Body of pancreas (tissue), 4 donors: ENCODE measurements at places on chromosomes 3 and 15. TPM values are rescaled to one million over a fixed set of nuclear protein-coding genes. Genes with fewer than 3 reads are reported as not detected.
A peak's percentile ranks its signal among the peaks of the same experiment; 100 is the strongest.

- H3K27ac ChIP-seq = no peak overlapping the region
- H3K36me3 ChIP-seq = no peaks in the 10 kb centered on the region
- H3K4me3 ChIP-seq = no peak overlapping the region
- no peaks in the 10 kb centered on the region for H3K4me1 ChIP-seq
These were observed 183.7 kb upstream of the LRRN1 start for GRCh38 chr3:3615533-3615932.

DNA sequence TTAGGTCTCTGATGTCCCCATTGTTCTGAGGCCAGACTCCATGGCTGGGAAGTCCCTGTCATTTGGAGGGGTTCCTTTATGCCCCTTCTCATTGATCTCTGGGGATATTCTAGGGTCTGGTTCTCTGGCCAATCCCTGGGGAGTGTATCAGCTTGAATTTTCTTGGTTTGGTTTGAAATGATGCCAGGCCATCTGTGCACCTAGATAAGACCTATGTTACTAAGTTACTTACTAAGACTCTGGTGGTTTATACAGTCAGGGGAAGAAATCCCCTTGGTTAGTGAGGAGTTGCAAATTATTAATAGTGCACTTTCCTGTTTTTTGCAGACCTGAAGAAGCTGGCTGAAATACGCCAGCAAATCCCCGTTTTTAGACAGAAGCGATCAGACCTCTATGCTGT, 20.3 kb downstream of the NIT2 start:
- DNase-seq = no peak
- H3K4me3 ChIP-seq = no peak overlapping the region
- no peak overlapping the region for H3K27ac ChIP-seq
- H3K36me3 ChIP-seq = no peaks in the 10 kb centered on the region
- peaks cover 7% of the 10 kb centered on the region for H3K4me1 ChIP-seq

DNA sequence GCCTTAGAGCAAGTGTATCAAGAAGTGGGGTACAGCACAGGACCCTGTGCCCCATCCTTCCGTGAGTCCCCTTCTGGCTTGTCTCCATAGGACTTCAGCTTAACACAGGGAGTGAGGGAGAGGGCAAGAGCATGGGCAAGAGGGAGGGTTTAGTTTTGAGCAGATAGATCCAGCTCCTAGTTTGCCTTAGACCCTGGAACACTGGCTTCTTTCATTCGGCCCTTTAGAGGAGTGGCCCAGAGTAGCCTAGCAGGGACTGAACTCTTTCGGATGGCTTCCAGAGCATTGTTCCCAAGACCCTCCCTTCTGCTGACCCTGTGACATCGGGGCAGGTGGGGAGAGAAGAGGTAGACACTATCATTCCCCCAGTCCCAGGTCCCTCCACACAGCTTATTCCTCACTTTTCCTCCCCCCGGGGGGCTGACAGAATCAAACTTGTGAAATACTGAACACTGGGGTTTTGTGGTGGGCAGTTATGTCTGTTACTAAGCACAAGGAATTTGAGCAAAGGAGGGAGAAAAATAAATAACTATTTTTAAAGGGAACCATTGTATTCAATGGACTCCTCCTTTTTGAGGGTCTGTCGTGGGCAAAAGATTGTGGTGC, 289.6 kb upstream of the C2CD4B start:
- no peaks in the 10 kb centered on the region for H3K36me3 ChIP-seq
- no peaks in the 10 kb centered on the region for H3K4me1 ChIP-seq
- no peak for DNase-seq
- no peak overlapping the region for H3K4me3 ChIP-seq
- no peak overlapping the region for H3K27ac ChIP-seq

GRCh38 chr15:63086947-63087346, 34.7 kb upstream of the LACTB start:
- no peaks in the 10 kb centered on the region for H3K27me3 ChIP-seq
- H3K4me1 ChIP-seq = peaks cover 7% of the 10 kb centered on the region
- no peak overlapping the region for H3K4me3 ChIP-seq
- no peak for DNase-seq
- no peaks in the 10 kb centered on the region for H3K36me3 ChIP-seq

- H3K4me3 ChIP-seq = no peak overlapping the region
- H3K27me3 ChIP-seq = no peaks in the 10 kb centered on the region
- no peak overlapping the region for H3K27ac ChIP-seq
- peaks cover 6% of the 10 kb centered on the region for H3K36me3 ChIP-seq
- H3K4me1 ChIP-seq = no peaks in the 10 kb centered on the region
These were observed 73.4 kb downstream of the NUP210 start for GRCh38 chr3:13346481-13347389.

DNA sequence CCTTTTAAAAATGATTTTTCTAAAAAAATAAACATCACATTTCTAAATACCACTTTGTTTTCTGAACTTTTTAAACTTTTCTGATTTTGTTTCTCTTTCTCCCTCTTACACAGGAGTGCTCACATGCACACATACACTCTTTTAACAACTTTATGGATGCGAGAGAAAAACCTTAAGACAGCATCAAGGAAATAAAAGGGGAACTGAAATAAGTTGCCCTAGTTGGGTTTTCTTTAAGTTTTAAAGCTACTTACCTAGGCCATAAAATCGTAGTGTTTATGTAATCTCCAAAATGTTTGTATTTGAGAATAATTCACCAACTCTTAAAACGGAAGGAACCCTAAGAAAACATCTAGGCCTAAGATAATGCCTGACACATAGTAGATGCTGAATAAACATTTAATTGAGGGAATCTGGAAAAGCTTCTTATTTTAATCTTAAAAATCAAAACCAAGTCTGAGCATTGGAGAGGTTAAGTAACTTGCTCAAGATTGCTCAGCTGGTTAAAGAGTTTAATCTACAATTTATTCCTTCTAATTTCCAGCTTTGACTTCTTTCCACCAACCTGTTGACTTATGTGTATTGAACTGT, 1.2 kb upstream of the BBX start:
- H3K4me3 ChIP-seq = no peak overlapping the region
- no peak overlapping the region for H3K27ac ChIP-seq
- H3K4me1 ChIP-seq = peaks cover 11% of the 10 kb centered on the region
- H3K27me3 ChIP-seq = no peaks in the 10 kb centered on the region
- H3K36me3 ChIP-seq = no peaks in the 10 kb centered on the region

DNA sequence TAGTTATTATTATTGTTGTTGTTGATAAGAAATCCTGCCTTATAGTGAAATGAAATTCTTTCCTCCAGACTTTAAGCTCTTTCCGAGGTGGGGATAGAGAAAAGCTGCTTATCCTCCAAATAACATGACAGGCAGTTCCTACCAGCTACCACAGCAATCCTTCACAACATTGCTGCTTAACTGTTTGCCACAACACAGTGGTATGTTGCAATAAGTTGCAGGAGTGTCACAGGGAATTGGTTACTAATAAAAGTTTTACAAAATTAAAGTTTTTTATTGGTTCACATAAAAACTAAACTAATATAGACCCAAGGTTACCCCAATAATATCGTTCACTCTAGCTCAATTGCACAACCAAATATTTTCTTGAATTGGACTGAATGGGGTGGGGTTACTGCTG, 57.4 kb upstream of the ICE2 start:
- no peak overlapping the region for H3K27ac ChIP-seq
- H3K27me3 ChIP-seq = no peaks in the 10 kb centered on the region
- H3K36me3 ChIP-seq = no peaks in the 10 kb centered on the region
- H3K4me3 ChIP-seq = no peak overlapping the region
- DNase-seq = no peak
- H3K4me1 ChIP-seq = peaks cover 14% of the 10 kb centered on the region

GRCh38 chr15:67884514-67885174, 44.8 kb upstream of the RNU6-1 start:
- peaks cover 14% of the 10 kb centered on the region for H3K4me1 ChIP-seq
- peak overlapping the region; percentile 75 for H3K27ac ChIP-seq
- H3K27me3 ChIP-seq = no peaks in the 10 kb centered on the region
- H3K4me3 ChIP-seq = peak overlapping the region; percentile 13
- H3K36me3 ChIP-seq = no peaks in the 10 kb centered on the region

DNA sequence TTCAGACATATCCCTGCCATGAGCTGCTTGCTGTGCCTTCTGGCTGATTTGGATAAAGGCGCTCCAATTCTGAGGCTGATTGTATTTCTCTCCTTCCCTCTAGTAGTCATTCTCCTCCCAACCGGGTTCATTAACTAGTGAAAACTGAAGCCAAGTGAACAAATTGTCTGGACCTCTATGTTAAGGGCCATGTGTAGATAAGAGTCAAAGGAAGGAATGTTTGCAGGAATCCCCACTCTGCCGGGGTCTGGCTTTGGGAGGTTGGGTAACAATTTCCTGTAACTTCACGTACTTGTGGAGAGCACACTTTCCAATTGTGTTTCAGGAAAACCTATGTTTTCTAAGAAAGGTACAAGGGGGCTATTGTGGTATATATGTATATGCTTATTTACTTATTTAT, 38.2 kb upstream of the SUCLG2 start:
- DNase-seq = no peak
- H3K27me3 ChIP-seq = no peaks in the 10 kb centered on the region
- no peaks in the 10 kb centered on the region for H3K36me3 ChIP-seq
- no peaks in the 10 kb centered on the region for H3K4me1 ChIP-seq

DNA sequence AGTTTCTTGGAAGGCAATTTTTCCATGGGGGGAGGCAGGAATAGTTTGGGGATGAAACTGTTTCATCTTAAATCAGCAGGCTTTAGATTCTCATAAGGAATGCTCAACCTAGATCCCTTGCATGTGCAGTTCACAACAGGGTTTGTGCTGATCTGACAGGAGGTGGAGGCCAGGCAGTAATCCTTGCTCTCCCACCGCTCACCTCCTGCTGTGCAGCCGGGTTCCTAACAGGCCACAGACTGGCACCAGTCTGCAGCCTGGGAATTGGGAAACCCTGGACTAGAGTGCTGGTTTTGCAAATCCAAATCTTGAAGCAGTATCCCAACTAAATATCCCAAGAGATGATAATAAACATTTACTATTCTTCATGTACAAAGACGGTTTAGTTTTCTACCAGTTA, 256.3 kb upstream of the TMCO5A start:
- no peaks in the 10 kb centered on the region for H3K4me1 ChIP-seq
- no peak overlapping the region for H3K27ac ChIP-seq
- DNase-seq = no peak

DNA sequence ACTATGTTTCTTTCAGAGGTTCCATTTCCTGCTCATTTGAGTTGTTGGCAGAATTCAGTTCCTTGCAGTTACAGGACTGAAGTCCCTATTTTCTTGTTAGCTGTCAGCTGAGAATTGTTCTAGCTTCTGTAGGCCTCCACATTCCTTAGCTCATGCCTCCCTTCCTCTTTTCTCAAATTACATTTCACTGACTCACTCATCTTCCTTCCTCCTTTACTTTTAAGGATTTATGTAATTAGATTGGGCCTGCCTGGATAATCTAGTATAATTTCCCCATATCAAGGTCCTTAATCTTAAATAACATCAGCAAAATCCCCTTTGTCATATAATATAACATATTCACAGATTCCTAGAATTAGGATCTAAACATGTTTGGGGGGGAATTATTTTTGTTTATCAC, 40.6 kb upstream of the RBMS3 start:
- no peak overlapping the region for H3K4me3 ChIP-seq
- no peak for DNase-seq
- no peaks in the 10 kb centered on the region for H3K36me3 ChIP-seq

The PAK6 gene
- 22.4 TPM for total RNA-seq

The ILDR1 gene
- 4.6 TPM for total RNA-seq

The FBXL22 gene
- total RNA-seq = not detected

The TNFAIP8L3 gene
- total RNA-seq = 2.9 TPM
